WERI-Rb-1 (cell line): ENCODE measurements at places on chromosomes 3 and 15.

- DNase-seq, result no peak
Observed at GRCh38 chr15:81030301-81030750, 29.6 kb downstream of the TLNRD1 start.

DNA sequence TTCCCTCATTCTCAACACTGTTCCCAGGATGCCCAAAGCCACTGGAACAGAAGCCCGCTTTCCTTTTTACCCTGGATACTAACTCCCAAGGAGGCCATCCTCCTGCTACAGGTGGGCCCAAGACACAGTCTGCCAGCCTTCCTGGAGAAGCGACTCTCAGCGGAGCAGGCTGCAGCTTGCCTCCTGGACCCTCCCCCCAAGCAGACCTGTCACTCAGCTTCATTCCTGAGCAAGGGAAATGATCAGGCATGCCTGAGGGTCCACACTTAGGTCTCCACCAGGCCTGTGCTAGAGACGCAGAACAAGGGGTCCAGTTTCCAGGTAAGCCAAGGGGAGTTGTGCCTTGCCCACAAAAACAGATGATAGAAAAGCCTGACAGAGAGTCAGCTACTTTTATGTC, 62.8 kb downstream of the SLCO2A1 start:
- DNase-seq, result no peak

- DNase-seq, result no peak
Observed at GRCh38 chr3:87706176-87706575, 352.6 kb downstream of the CGGBP1 start.

- DNase-seq, result no peak
Observed at GRCh38 chr3:128376516-128376915, 90.2 kb downstream of the DNAJB8 start.

- DNase-seq, result no peak
Observed at GRCh38 chr15:67882487-67883233, 42.8 kb upstream of the RNU6-1 start.

- no peak for DNase-seq
Observed at GRCh38 chr15:38562278-38562677, 2.3 kb downstream of the RASGRP1 start.

DNA sequence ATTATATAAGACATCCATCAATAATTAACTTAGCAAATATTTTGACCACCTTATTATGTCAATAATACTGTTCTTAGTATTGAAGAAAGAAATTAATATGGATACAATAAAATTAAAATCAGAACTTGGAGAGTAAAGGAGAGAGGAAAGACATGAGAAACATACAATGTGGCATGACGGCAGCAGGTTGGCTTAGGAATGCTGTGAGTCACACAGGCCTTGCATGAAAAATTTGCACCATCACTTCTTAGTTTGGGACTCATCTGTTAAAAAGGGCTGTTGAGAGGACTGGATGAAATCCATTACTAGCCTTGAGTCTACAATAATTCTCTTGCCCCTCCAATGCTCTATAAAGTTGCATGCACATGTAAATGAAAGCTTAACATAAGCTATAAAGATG, 880.8 kb downstream of the ROBO1 start:
- DNase-seq, result no peak

DNA sequence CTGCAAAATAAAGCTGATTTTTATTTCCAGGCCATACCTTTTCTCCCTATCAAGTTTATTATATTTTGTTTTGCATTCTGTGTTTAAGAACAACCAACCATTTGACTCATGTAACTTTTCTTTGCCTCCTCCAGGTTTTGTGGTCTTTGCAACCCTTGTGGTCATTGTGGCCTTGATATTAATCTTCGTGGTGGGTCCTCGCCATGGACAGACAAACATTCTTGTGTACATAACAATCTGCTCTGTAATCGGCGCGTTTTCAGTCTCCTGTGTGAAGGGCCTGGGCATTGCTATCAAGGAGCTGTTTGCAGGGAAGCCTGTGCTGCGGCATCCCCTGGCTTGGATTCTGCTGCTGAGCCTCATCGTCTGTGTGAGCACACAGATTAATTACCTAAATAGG, 27.6 kb downstream of the NIPA2 start:
- no peak for DNase-seq

- DNase-seq, result peak; percentile 20
Observed at GRCh38 chr3:54309601-54310000, 187.2 kb downstream of the CACNA2D3 start.

GRCh38 chr15:86295511-86295910, 215.8 kb downstream of the AGBL1 start:
- DNase-seq, result no peak

DNA sequence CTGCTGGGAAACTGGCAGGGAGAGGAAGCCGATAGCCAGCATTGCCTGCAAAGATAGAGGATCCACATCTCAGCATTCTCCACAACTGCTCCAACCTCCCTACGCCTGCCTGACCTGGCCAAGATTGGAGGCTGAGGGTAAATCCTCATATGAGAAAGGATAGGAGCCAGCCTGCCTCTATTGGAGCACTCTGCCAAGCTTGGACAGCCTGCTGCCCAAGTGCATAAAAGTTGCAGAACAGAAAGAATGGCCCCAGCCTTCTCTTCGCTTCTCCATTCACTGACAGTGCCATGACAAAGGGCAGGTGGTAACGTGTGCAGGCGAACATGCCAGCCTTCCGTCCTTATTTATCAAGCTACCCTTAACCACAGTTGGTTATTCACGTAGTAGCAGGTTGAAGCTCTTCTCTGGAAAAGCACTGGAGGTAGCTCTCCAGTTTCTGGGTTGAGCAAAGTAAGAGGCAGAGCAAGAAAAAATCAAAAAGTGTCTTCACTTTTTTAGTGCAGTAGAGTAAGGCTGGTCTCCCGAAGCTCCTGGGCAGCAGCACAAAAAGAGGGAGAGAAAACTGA, 4.3 kb downstream of the BMF start:
- no peak for DNase-seq

- no peak for DNase-seq
Observed at GRCh38 chr3:108835101-108835500, 12.5 kb downstream of the TRAT1 start.

DNA sequence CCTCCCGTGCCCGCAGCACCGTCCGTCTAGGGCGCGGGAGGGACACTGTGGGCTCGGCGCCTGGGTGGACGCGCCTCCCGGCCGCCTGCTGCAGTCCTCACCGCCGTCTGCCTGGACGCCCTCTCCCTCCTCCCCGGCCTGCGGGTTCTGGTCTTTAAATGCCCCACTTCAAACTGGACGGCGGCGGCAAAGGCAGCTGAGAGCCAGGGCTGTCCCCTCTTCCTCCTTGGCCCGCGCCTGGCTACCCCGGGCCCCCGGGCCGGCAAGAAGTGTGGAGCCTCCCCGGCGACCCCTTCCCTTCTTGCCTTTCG, 426 bp downstream of the CBLB start:
- DNase-seq, result peak; percentile 64

GRCh38 chr3:10474847-10475246, 30.5 kb downstream of the ATP2B2 start:
- DNase-seq, result no peak

GRCh38 chr15:57255751-57256341, 120.5 kb upstream of the CGNL1 start:
- no peak for DNase-seq

DNA sequence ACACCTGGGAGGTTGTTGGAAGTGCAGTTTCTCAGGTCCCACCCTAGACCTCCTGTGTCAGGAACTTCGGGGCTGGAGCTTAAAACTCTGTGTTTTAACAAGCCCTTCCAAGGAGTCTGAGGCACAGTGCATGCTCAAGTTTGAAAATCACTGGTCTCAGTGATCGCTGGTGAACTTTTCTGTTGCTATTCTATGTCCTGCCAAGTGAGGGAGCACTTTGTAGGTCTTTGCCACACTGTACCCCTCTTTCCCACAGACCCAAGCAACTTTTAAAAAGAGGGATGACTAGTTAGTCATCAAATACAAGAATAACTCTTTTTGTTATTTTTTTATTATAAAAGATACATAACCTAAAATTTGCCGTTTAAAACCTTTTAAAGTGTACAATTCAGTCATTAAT, 133.7 kb downstream of the AGBL1 start:
- DNase-seq, result no peak

DNA sequence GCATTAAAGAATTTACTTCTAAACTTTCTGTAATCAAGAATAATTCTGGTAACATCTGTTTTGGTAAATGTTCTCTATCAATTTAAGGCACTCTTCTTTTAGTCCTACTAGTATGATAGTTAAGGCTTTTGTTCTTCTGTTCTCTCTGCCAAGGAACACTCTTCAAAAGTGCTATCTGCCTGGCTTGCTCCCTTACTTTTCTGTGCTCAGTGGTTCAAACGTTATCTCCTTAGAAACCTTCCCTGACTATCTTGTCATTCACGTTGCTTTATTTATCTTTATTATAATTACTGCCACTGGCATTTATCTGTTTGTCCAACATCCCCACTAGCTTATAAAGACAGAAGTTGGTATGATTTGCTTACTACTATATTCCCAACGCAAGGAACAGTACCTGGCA, 59.2 kb downstream of the RFX7 start:
- no peak for DNase-seq

- DNase-seq, result no peak
Observed at GRCh38 chr15:36358523-36358922, 220.9 kb upstream of the CDIN1 start.

DNA sequence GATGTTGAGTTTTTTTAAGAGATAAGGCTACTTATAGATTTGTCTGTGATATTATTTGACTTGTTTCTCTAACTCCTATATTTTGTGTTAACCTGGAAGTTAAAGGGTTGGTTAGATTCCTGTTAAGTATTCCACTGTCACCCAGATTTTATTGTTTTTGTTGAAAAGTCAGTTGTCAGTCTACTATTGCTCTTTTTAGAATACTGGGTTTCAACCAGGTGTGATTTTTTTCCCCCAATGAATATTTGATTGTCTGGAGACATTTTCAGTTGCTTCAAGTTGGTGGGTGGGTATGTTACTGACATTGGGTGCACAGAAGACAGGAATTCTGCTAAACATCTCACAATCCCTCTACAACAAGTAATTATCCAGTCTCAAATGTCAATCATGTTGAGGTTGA, 43.8 kb upstream of the GPR149 start:
- DNase-seq, result no peak

GRCh38 chr3:149909923-149910322, 60.8 kb downstream of the PFN2 start:
- peak; percentile 69 for DNase-seq

- DNase-seq, result no peak
Observed at GRCh38 chr15:78112551-78112950, 18.7 kb downstream of the CIB2 start.

DNA sequence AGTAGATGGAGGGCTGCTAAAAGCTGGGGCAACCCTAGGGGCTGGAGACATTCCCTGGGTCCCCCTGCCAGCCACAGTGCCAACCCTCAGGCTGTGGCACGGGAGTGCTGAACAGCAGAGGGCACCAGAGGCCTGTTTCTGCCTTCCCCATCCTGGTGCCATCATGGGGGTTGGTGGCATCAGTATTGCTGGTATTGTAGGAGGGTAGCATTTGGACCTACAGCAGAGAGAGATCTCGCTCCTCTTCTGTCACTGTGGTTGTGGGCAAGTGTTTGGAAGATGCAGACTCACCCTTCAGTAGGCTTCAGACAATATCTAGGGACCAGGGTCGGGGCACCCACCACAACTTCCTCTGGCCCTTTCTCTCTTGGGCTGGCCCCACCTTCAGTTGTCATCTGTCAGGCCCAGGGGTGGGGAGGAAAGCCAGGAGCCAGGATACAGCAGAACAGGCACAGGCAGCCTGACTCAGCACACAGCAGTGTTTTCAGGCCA, 123.5 kb downstream of the RPLP1 start:
- peak; percentile 33 for DNase-seq

DNA sequence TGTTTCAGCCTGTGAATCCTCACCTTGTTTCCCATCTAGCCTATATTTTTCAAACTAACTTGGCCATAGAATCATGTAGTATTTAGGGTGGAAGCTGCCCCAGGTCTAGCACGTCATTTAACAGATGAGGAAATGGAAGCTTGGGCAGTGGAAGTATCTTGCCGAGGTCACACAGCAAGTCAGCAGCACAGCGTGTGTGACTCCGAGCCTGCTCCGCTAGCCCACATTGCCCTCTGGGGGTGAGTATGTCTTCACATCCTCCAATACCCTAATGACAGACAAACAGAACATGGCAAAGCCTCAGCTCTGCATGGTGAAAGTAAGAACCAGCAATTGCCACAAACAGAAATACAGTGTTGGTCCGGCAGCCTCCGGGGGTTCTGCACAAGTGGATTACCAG, 2.2 kb upstream of the CCR5 start:
- DNase-seq, result no peak

- no peak for DNase-seq
Observed at GRCh38 chr3:138042043-138042442, 32.1 kb downstream of the CLDN18 start.

- DNase-seq, result peak; percentile 46
Observed at GRCh38 chr3:99868311-99868646, 50.6 kb downstream of the CMSS1 start.

DNA sequence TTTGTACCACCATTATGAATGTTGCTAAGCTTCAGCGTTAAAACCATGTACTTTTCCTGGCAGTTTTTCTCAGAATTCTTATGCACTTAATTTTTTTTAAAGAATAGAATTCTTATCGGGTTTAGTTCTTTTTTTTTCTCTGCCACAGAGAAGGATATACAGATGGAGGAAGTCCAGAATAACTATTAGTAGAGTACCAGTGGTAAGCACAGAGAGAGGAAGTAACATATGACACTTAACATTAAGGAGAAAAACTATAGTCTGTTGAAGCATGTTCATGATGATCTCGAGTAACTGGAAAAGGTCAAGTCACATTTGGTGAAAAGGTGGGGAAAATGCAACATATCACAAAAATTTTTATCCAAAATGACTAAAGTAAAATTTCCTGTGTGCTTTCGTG, 68.9 kb downstream of the RNF13 start:
- DNase-seq, result no peak

DNA sequence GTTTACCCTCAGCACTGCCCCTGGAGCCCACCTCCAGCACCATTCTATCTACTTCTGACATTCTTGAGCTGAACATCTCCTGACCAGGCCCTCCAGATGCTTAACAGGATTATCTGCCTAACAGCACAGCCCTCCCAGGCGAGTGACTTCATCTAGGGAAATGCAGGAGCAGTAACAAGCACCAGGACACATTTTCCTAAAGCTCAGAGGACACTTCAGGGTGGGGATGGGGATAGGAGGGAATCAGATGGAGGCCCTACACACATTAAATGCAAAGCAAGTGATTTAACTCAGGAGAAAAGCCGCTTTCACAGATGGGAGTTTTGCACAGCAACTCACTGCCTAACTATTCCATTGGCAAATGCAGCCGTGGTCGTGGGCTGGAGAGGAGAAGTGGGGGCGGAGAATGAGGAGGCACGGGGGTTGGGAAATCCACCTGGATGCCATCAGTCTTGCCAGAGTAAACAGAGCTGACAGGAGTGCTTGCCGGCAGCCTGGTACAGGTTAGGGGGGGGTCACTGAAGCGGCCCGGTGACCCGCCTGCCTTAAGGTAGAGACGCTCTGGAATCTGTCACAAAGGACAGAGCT, 21.3 kb upstream of the BNC1 start:
- DNase-seq, result peak; percentile 68

- DNase-seq, result peak; percentile 45
Observed at GRCh38 chr3:195450731-195451229, 8.0 kb upstream of the ACAP2 start.

- no peak for DNase-seq
Observed at GRCh38 chr3:128491691-128491940, 1.4 kb downstream of the GATA2 start.
